Inflammatory macrophage (primary cell): ENCODE measurements at places on chromosomes 2 and 18.

GRCh38 chr2:46352621-46353020 is 55.4 kb downstream of the EPAS1 start:
- DNase-seq: no peak

GRCh38 chr18:48942554-48943261 is 8.1 kb downstream of the SMAD7 start:
- DNase-seq: no peak

DNA sequence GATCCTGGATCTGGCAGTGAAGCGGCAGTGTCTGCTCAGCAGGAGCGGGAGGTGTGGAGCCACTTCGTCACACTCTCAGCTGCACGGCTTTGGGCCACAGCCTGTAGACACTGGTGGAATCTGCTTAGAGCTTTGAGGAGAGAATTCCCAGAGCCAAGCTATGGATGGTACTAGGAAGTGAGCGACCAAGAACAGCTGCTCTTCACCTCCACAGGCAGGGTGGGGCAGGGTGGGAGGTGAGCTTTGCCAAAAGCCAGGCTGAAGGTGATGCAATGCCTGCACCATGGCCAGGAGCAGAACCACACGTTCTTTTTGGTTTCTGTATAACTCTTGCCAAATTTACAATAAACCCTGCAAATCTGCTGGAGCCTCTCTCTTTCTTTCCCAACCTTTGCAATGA is 226.1 kb downstream of the ANKRD30B start:
- DNase-seq: no peak

DNA sequence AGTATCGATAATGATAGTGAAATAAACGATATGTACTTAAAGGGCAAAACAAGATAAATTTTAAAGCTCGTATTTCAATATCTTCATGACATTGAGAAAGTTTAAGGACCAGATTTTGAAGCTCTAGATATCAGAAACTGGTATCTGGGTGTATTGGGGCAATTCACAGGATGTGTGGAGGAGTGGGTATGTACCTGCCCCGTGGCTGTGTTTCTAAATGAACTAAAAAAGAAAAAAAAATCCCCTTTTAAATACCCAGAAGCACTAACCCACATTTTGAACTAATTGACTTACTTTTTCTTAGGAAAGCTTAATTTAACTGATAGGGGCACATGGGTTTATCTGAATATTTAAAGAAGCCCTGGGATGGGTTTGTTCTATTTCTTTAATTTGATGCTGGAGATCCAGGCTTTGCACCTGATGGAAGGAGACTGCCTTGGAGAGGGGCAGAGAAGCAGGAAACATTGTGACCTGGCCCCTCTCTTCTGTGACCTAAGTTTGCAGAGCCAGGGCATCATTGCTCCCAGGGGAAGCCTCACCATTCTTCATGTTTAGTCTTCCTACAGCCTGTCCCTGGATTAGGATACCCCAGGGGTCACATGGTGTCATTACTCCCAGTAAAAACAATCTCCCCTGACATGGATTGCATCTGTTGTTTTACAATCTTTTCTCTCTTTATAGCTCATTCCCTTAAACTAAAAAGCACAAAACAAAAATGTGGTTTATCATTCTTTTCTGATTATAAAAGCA is 7.6 kb upstream of the KCTD1 start:
- no peak for DNase-seq

DNA sequence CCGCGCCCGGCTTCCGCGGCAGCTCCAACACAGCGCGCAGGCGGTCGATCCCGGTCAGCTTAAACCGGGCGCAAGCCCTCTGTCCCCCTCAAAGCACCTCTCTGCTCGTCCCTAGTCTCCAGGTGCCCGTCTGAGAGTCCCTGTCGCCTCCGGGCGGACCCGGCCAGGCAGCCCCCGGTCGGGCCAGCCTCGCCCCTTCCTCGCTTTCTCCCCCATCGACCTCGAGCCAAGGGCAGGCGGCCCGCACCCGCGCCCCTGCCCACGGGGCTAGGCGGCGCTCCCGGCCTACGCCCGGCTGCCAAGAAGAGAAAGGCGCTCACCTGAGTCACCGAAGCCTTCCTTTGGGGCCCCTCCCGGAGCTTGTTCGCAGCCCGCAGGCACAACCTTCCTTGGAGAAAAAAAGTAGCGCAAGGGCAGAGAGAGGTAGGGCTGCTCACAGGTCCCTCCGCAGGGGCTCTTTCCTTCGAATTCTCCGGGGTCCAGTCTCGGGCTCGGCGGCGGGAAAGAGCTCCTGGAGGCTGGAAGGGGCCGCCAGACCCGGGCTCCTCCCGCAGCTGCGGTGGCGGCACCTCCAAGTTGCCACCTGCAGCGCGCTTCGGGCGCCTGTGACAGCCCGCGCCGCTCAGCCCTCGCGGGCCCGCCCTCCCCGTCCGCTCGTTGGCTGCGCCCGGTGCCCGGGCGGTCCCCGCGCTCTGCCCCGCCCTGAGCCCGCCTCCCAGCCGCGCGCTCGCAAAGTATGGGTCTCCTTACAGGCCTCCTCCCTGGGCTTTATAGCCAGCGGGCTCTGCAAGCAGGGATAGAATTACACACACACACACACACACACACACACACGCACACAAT is 86.5 kb upstream of the EPB41L3 start:
- peak; percentile 57 for DNase-seq

DNA sequence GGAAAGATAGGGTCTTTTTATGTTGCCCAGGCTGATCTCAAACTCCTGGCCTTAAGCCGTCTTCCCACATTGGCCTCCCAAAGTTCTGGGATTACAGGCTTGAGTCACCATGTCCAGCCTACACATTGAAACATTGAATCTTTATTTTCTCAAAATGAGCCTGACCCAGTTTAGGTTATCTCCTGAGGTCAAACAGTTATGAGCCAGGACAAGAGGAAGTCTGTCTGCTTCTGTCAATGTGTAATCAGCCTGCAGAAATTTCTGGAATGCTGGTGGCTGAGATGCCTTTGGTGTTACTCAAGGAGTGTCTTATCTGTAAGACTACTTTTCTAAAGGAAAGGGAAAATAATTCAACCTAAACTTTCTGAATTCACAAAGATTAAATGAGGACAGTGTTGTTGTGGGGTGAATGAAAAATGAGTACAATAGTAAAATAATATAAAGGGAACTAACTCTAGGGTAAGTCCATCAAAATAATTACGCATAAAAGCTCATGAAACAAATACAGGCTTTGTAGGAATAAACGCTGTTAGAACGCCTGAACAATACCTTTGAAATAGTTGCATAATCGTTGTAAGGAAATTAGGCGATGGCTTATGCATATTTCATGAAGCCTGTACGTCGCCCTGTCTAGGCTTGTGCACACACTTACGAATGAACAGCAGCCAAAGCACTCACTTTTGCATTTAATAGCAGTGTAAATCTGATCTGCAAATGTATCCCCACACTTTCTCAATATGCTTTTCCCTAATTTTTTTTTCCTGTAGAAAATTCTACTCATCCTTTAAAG is 260.8 kb downstream of the RDH14 start:
- no peak for DNase-seq

DNA sequence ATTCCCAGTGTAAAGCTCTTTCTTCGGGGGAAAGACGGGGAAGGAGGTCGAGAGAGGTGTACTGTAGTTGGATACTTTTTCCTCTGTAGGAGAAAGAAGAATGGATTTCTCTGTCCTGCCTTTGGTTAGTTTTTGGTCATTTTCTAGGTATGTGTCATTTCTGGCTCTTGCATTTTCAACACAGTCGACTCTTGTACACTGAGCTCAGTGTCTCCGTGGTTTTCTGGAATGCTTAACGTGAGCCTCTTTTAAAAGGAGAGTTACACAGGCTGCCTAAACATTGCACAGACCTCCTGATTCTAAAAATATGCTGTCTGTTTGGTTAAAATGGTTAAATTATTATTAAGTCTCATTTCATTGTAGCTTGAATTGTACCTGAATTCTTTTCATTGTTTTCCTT is 21.8 kb upstream of the GLS start:
- DNase-seq: no peak

DNA sequence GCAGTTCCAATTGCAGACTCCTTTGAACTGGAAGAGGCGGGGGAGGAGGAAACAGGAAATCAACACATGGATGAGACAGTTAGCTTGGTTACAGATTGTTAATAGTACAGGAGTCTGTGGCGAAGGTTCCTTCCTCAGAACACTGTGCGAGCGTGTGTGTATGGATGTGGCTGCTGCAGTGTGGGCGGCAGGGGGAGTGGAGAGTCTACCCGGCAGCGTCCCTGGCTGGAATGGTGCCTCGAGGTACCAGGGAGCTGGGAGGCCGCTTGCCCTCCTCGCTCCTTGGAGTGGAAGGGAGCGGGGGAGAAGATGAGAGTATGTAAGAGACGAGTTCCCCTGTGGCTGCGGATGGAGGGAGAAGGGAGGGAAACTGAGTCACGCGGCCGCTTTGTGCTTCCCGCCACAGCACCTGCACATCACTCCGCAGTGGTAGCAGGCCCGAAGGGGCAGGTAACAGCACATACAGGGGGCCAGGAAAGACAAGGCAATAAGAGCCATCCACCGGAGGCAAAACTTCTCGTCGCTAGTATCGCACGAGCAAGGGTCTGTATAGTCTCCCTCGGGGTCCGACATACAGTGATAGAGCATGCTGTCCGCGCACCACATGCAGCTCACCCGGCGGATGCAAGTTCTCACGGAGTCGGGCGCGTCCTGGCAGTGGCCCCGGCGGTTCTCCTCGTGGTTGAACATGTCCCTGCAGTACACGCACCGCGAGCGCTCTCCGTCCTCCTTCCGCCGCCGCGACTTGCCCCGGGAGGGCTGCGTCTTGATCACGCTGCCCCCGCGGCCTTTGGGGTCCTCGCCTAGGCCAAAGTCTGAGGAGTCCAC is 85.7 kb downstream of the ACTR2 start:
- no peak for DNase-seq

DNA sequence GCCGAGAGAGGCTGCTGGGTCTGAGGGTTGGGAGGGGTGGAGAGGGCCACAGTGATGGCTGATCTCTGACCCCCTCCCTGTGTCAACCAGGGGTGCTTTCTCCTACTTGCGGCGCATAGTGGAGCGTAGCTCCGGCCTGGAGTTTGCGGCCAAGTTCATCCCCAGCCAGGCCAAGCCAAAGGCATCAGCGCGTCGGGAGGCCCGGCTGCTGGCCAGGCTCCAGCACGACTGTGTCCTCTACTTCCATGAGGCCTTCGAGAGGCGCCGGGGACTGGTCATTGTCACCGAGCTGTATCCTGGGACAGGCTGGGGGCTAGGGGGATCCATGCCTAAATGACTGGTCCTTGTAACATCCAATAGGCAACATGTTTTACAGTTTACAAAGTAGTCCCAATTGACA is 20.9 kb upstream of the GMPPA start:
- no peak for DNase-seq

GRCh38 chr2:223451-223850 is 40.4 kb downstream of the SH3YL1 start:
- no peak for DNase-seq

- DNase-seq: no peak
These were observed 67.3 kb downstream of the CAMKMT start for GRCh38 chr2:44429034-44429433.

- DNase-seq: no peak
These were observed 121.3 kb downstream of the AGAP1 start for GRCh38 chr2:235614900-235615712.

DNA sequence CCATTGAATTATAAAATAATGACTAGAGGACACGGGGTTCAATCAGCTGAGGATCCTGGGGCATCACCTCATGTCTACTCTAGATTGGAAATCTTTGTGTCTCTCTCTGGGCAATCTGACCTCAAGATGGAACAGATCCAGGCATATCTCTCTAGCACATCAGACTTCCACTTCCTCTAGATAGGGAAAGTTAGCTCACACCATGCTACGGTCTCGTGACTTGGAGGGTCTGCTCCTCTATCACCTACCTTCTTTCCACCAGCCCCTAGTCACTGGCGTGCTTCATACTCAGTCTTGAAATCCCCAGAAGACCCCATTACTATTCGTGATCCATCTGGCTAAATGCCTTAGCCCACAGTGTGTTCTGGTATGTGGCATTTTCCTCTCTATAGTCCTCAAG is 148.8 kb downstream of the ANKRD44 start:
- no peak for DNase-seq

DNA sequence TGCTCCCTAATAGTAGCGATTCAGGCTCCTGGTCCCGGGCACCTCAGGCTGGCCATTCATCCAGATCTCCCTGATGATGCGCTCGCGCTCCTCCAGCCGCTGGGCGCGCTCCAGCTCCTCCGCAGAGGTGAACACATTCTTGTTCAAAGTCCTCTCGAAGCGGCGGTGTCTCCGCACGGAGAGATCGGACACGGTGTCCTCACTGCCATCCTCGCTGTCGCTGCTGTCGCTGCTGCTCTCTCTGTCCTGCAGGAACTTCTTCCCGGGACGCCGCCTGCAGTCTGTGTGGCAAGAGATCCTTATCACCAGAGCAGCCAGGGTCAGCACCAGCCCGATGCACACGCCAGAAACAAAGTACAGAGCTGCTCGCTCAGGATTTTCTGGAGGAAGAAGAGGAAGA is 67.5 kb downstream of the EVA1A start:
- no peak for DNase-seq

DNA sequence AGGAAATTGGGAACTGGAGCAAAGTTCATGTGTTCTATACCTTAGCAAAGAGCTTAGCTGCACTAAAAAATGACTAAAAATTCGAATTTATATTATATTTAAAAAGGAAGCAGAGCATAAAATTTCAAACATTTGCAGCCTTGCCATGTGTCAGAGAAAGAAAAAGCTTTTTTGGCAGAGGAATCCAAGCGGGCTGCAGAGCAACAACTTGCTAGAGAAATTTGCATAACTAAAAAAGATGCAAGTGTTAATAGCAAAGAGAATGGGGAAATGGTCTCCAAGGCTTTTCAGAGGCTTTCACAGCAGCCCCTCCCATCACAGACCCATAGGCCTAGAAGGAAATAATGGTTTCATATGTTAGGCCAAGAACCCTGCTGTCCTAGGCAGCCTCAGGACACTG is 1315.9 kb downstream of the DSC3 start:
- DNase-seq: no peak

GRCh38 chr2:63300835-63301234 is 250.2 kb downstream of the OTX1 start:
- DNase-seq: no peak

- no peak for DNase-seq
These were observed 60.0 kb upstream of the DTNA start for GRCh38 chr18:34650121-34650545.
